Activated naive CD8-positive, alpha-beta T cell treated with anti-CD3 and anti-CD28 coated beads for 36 hours (primary cell): ENCODE measurements at places on chromosomes 7 and 10. TPM values are rescaled to one million over a fixed set of nuclear protein-coding genes. Genes with fewer than 3 reads are reported as not detected.

PILRA gene
- 0.68 TPM for total RNA-seq

SFMBT2 gene
- total RNA-seq = 22.0 TPM

ASAH2 gene
- 5.9 TPM for total RNA-seq

PMS2 gene
- total RNA-seq = 27.3 TPM

JCAD gene
- total RNA-seq = 0.02 TPM

ODAD2 gene
- total RNA-seq = 0.62 TPM

C10orf62 gene
- total RNA-seq = not detected

- no peak for DNase-seq
- no peak overlapping the region for H3K27ac ChIP-seq
- H3K27me3 ChIP-seq = peaks cover 10% of the 10 kb centered on the region
These were observed 254.7 kb downstream of the PAXIP1 start for GRCh38 chr7:154748089-154748786.

GRCh38 chr7:150337179-150337578 lies 4.2 kb downstream of the RARRES2 start:
- DNase-seq = no peak
- H3K27ac ChIP-seq = no peak overlapping the region
- no peak overlapping the region for H3K4me3 ChIP-seq
- H3K27me3 ChIP-seq = peaks cover 25% of the 10 kb centered on the region

DNA sequence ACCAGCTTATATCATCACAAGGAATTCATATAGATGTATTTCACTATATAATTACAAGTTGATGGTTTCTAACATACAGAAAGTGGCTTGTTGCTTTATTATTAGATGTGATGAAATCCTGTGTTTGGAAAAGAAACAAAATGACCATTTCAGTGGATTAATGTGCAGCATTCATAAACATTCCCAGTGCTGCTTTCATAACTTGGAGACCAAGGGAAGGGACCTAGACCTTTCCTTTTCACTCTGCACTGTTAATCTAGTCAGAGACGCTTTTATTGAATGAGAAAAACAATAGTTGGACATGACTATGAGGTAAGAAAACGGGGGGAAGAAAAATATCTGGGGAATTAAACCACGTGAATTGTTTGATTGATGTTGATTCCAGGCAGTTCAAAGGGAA lies 160.0 kb downstream of the HDAC9 start:
- H3K36me3 ChIP-seq = no peaks in the 10 kb centered on the region
- no peak overlapping the region for H3K27ac ChIP-seq
- no peak for DNase-seq
- no peaks in the 10 kb centered on the region for H3K4me1 ChIP-seq
- H3K4me3 ChIP-seq = no peak overlapping the region

DNA sequence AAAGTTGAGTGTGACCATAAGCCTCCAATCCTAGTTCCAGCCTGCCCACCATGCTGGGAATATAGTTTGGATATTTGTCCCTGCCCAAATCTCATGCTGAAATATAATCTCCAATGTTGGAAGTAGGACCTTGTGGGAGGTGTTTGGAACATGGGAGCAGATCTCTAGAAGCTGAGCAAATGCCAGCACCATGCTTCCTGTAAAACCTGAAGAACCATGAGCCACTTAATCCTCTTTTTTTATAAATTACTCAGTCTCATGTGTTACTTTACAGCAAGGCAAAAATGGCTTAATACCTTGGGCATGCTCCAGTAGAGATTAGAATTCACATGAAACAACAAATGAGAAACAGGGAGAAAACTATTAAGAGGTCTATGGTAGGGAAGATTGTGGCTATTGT lies 27.2 kb downstream of the STEAP1 start:
- no peak for DNase-seq
- H3K4me3 ChIP-seq = no peak overlapping the region

DNA sequence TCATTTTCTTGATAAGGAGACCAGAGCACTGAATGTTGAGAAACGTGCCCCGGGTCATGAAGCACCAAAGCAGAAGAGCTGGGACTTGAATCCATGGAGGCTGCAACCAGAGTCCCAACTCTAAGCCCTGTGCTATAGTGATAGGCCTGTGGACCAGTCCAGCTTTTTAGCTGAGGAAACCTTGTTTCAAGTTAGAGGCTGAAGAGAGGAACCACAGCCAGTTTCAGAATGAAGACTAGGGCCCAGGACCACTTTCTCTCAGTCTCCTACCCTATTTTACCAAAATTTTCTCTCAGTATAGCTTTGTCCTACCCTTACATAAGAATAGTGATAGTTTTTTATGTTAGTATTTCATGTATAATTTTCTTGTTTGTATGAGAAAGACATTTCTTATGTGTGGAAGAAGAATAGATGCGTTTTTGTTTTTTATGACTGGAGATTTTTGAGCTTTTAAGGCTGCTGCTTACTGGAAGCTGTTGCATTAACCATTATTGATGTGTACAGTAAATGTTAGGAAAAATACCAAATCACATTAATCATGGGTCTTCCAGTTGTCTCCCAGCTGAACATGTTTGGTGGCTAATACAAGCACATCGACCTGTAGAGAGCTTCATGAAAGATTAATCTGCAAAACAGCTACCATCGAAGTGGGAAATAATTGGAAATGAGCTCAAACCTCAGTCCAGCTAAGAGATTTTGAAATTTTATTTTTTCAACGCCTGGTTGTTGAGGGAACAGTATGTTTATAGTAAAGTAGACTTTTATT lies 45.0 kb upstream of the CSTF2T start:
- no peak overlapping the region for H3K4me3 ChIP-seq
- H3K4me1 ChIP-seq = no peaks in the 10 kb centered on the region
- H3K36me3 ChIP-seq = no peaks in the 10 kb centered on the region
- no peak for DNase-seq
- H3K27ac ChIP-seq = no peak overlapping the region

DNA sequence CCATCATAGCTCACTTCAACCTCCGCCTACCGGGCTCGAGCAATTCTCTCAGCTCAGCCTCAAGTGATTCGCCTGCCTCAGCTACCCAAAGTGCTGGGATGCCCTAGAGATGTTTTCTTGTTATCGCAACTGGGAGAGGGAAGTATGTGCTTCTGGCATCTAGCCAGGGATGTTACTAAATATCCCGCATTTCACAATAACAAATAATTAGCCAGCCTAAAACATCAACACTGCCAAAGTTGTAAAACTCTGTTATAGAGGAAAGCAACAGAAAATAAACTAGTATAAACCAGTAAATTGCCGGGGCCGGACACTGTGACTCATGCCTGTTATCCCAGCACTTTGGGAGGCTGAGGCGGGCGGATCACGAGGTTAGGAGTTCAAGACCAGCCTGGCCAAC lies 7.2 kb downstream of the INA start:
- H3K36me3 ChIP-seq = no peaks in the 10 kb centered on the region
- peaks cover 74% of the 10 kb centered on the region for H3K27me3 ChIP-seq
- peaks cover 4% of the 10 kb centered on the region for H3K4me1 ChIP-seq
- no peak for DNase-seq
- no peak overlapping the region for H3K27ac ChIP-seq

DNA sequence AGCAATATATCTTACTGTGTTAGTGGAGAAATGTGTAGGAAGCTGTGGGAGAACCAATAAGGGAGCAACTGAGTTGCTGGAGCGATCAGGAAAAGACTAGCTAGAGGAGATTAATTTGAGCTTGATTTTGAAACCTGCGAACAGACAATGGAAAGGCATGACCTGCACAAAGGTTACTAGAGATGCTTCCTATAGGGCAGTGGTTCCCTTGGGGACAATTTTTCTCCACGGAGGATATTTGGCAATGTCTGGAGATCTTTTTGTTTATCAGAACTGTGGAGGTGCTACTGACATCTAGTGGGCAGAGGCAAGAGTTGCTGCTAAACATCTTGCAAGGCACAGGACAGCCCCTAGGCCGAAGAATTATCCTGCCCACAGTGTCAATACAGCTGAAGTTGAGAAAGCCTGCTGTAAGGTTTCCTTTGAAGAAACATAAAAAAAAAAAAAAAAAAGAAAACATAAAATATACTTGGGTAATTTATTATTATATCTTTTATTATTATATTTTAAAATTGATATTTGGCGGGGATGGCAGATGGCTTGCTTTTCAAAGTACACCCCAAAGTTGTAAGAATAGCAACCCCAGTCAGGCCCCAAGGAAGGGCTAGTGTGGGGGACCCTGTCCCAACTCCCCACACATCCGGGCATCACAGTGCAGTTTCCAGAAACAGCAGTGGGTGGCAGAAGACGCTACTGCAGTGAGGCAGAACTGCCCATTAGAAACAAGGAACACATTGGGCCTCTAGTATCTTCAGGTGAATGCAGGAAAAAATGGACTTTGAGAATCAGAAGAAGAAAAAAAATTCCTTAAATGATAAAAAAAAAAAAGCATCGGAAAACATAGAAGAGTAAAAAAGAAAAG lies 481.6 kb downstream of the SH2D4B start:
- DNase-seq = no peak
- H3K27ac ChIP-seq = no peak overlapping the region
- H3K36me3 ChIP-seq = no peaks in the 10 kb centered on the region
- H3K27me3 ChIP-seq = peaks cover 6% of the 10 kb centered on the region

- no peak for DNase-seq
- H3K27ac ChIP-seq = no peak overlapping the region
- H3K4me1 ChIP-seq = no peaks in the 10 kb centered on the region
- H3K27me3 ChIP-seq = peaks cover 7% of the 10 kb centered on the region
These were observed 110.1 kb upstream of the INSYN2A start for GRCh38 chr10:127306479-127306878.

DNA sequence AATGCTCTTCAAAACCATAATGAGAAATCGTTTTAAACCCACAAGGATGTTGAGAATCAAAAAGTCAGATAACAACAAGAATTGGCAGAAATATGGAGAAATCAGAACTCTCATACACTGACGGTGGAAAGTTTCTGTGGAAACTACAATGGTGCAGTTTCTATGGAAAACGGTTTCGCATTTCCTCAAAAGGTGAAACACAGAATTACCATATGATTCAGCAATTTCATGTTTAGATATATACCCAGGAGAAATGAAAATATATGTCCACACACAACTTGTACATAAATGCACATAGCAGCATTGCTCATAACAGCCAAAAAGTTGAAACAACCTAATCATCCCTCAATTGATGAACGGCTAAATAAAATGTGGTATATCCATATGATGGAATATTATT lies 218.2 kb downstream of the ARL4A start:
- H3K27ac ChIP-seq = no peak overlapping the region
- peaks cover 7% of the 10 kb centered on the region for H3K27me3 ChIP-seq
- no peak overlapping the region for H3K4me3 ChIP-seq
- H3K36me3 ChIP-seq = no peaks in the 10 kb centered on the region
- H3K4me1 ChIP-seq = no peaks in the 10 kb centered on the region

- H3K4me3 ChIP-seq = no peak overlapping the region
- no peak for DNase-seq
- no peaks in the 10 kb centered on the region for H3K27me3 ChIP-seq
- peaks cover 22% of the 10 kb centered on the region for H3K4me1 ChIP-seq
- peaks cover 2% of the 10 kb centered on the region for H3K36me3 ChIP-seq
These were observed 66.3 kb upstream of the SP4 start for GRCh38 chr7:21361413-21362125.

GRCh38 chr7:47347816-47348385 lies 234.0 kb downstream of the TNS3 start:
- H3K27me3 ChIP-seq = no peaks in the 10 kb centered on the region
- no peak for DNase-seq
- no peak overlapping the region for H3K27ac ChIP-seq
- no peaks in the 10 kb centered on the region for H3K36me3 ChIP-seq
- H3K4me1 ChIP-seq = no peaks in the 10 kb centered on the region

DNA sequence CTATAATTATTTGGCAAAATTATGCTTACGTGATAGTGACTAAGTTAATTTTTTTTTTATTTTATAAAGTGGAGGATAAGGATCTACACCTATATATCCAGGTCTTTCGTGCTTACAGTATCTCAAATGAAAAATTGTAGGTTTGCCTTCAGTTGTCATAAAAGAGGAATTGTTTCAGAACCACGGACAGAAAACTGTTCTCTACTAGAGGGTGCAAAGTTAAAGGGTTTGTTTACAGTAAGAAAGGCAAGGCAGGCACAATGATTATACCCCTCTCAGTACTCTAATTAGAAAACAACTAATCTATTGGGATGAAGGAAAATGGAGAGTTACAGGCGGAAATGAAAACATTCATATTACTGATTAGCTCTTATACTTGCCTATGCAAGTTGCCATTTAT lies 1.5 kb downstream of the PCLO start:
- H3K4me1 ChIP-seq = peaks cover 6% of the 10 kb centered on the region
- DNase-seq = no peak
- peaks cover 36% of the 10 kb centered on the region for H3K27me3 ChIP-seq
- H3K36me3 ChIP-seq = no peaks in the 10 kb centered on the region

DNA sequence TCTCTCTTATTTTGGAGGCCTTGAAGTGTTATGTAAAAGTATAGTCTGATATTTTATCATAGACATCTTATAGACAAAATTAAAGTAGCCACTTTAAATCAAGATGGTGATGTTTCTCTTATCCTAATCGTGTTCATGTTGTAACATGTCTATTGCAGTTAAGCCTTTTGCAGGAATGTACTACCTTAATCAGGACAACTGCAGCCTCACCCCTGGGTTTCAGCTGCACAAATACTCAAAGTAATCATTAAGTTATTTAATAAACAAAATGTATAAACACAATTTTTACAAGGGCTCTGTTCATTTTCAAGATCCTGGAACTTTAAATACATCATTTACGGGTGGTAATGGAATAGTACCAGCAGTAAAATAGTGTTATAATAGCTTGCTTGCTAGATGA lies 14.4 kb upstream of the KIF5B start:
- no peaks in the 10 kb centered on the region for H3K27me3 ChIP-seq
- no peaks in the 10 kb centered on the region for H3K4me1 ChIP-seq
- no peak overlapping the region for H3K4me3 ChIP-seq
- no peak for DNase-seq

- peaks cover 4% of the 10 kb centered on the region for H3K4me1 ChIP-seq
- no peak overlapping the region for H3K27ac ChIP-seq
- H3K27me3 ChIP-seq = no peaks in the 10 kb centered on the region
- DNase-seq = no peak
These were observed 44.4 kb upstream of the STRIP2 start for GRCh38 chr7:129389829-129390228.

- no peaks in the 10 kb centered on the region for H3K4me1 ChIP-seq
- H3K27ac ChIP-seq = no peak overlapping the region
- no peak for DNase-seq
- peaks cover 21% of the 10 kb centered on the region for H3K36me3 ChIP-seq
These were observed 53.0 kb downstream of the TRUB1 start for GRCh38 chr10:114990991-114991390.

DNA sequence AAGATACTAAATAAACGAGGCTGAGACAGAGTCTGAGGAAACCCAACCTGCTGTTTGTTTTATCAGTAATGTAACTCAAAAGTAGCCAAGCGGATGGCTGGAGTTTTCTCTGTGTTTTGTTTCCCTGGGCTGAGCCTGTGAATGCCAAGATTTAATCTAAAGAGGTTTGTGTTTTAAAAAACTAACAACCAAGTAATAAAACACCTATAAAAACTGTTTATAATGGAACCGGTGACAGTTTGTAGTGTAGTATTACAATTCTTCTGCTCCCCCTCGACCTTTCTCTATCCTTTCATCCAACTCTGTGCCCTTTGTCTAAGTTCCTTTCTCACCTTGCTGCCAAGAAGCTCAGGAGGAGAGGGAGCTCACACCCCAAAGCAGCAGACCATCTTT lies 2.6 kb upstream of the KAT6B start:
- no peak for DNase-seq
- H3K27me3 ChIP-seq = no peaks in the 10 kb centered on the region
- peak overlapping the region; percentile 86 for H3K4me3 ChIP-seq
- peak overlapping the region; percentile 91 for H3K27ac ChIP-seq
- peaks cover 41% of the 10 kb centered on the region for H3K4me1 ChIP-seq
- peaks cover 13% of the 10 kb centered on the region for H3K36me3 ChIP-seq
